NCI-H1436 (cell line): ENCODE measurements at places on chromosomes 5 and 9.

DNA sequence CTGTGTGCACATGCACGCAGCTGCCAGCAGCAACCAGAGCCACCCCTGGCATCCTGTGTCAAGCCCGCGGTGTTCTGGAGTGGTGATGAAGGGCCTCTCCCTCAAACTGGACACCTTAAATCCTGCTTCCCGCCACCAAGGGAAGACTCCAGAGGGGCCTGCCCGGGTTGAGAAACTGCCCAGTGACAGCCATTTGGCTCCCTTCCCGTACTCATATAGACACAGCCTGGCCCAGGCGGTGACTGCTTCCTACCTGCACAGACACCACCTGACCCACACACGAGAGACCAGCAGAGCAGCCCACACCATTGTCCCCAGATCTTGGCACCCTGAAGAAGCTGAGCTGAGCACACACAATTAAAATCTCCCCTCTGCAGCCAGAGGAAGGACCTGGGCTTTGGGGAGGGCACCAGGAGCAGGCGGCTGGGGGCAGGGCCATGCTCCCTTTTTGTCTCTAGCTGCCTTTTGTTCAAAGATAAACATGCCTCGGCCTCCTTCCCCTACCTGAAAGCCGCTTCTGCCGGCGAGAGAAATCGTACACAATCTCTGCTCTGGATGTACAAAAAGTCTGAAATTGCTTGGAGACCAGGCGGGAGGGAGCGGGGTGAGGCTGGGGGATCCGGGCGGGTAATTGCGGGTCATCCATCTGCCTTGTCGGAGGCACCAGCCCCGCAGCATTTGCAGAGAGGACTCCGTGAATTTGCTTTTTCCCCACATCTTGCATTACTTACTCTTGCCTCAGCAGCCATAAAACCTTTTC lies 78.4 kb downstream of the TSPAN17 start:
- no peak for DNase-seq

DNA sequence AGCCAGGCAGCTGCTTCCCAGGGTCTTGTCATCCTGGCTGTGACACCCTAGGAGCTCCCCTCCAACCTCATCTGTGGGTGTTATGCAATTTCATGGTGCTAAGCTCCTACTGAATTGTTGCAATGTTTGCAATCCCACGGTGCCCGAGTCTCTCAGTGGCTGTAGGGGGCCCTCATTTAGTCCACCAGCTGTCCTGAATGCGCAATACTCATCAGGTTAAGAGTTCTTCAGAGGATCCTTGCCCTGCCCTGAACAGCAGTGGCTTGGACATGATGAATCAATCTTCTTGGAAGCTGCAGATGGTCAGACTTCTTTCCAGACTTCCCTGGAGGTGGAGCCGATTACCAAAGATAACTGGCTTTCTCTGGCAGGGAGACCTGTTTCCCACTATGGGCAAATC lies 584.1 kb downstream of the CCDC171 start:
- no peak for DNase-seq

DNA sequence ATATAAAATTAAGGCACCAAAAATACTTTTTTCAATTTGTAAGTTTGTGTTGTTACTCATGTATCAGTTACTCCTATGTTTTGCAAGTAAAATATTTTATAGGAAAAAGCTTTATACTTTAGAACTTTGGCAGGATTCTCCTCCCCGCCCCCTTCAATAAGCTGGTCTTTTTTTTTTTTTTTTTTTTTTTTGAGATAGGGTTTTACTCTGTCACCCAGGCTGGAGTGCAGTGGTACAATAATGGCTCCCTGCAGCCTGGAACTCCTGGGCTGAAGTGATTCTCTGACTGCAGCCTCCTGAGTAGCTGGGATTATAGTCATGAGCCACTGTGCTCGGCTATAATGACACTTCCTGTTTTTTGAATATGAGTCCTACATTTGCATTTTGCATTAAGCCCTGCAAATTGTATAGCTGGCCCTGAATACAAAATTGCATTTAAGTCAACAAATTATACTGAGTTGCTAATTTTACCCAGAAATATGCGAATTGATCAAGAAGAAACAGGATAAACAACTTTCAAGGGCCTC lies 192.9 kb downstream of the PIK3R1 start:
- peak; percentile 13 for DNase-seq

DNA sequence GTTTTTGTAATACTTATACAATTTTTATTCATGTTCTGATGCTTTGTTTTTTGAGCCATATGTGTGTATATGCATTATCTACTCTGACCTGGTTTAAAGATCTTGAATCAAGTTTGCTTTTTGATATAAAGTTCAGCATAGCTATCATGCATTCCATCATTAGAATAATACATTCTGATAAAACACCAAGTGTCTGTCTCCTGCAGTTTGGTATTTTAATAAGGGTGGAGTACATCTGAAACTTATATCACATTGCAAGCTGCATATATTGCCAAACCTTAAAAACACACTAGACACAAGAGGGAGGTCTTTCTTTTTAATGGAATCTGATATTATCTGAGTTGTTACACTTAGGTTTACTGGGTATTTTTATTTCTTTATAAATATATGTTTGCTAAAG lies 102.8 kb upstream of the ADAMTSL1 start:
- DNase-seq, result no peak

DNA sequence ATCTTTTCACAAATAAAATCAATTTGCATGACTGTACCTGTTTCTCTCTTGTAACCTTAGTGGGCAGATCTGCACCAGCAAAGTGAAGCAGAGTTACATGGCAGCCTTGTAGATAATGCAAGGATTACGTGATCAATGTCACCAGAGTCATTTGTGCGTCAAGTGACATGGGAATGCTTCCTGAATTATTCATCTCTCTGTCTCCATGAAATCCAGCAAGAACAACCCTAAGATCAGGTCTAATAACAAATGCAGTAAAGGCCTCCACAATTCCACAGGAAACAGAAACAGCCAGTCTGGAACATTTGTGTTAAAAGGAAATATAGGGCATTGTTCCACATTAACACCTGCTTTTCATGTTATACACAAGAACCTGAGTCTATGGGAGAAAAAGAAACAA lies 7.8 kb downstream of the GZMA start:
- no peak for DNase-seq

- DNase-seq, result no peak
These were observed 142.7 kb upstream of the APC start for GRCh38 chr5:112594941-112595340.

DNA sequence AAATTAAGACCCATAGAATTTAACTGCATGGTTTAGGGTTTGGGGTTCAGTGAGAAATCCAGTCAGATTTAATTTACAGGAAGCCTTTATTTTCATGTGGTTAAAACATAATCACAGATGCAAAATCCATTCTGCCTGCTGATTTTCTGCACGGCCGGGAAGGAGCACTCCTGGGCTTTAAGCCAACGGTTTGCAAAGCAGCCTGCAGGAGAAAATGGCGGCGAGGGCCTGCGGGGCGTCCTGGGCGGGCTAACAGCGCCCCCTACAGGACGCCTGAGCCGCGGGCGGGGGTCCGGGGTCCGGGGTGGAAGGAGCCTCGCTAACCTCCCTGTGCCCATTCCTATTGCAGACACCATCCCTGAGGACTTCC lies 47.6 kb downstream of the THBS4 start:
- DNase-seq, result no peak

DNA sequence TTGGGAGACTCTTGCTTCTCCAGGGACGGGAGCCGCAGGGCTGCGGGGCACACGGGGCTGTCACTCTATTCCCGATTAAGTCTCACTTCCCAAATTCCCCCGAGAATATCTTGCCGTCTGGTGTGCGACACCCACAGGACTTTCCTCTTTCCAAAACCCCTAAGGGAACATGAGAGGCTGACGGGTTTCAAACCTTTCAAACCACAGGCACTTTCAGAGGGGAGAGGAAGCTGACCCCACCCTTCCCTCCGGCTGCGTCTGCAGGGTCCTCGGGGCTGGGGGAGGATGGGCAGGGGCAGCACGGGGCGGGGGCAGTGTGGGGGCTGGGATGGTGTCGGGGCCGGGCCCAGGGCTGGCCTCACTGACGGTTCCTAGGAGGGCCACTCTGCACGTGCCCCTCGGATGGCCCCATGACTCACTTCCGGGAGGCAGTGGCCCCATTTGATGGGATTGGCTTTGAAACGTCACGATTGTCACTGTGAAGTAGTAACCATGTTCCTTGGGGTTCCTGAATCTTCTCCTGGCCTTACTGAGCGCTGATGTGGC lies 38.2 kb downstream of the SLC9A3 start:
- DNase-seq, result no peak
